T follicular helper cell (primary cell): ENCODE measurements at places on chromosomes 12 and 14.

GRCh38 chr12:13695781-13696180 is 285.6 kb downstream of the GRIN2B start:
- DNase-seq = no peak

DNA sequence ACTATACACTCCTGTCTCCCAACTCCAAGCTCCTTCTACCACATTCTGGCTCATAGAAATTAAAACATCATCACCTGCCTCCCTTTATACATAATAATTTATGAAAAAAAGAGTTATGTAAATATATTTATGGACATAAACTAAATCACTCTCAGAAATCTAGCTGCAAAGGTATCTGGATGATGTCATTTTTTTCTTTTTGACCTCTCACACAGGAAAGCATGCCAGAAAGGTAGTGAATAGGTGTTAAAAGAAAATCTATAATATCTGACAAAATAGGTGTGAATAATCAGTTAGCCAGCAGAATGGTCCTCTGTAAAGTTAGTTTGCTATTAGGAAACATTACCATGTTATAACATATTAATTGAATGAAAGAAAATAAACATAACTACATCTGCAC is 7.7 kb downstream of the LRRIQ1 start:
- DNase-seq = no peak

DNA sequence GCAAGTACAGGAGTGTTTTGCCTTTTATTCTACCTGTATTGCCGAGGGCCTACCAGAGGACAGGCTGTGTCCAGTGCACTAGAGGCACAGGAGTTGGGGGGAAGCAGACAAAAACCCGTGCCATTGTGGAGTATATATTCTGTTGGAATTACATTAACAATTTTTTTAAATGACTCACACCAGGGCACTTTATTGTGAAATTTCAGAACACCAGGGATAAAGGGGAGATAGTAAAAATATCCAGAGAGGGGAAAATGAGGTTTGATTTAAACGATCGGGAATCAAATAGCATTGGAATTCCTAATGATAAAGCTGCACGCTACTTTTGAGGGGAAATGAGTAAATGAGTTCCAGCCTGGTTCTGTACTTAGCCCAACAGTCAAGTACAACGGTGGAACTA is 123.2 kb downstream of the PELI2 start:
- no peak for DNase-seq

DNA sequence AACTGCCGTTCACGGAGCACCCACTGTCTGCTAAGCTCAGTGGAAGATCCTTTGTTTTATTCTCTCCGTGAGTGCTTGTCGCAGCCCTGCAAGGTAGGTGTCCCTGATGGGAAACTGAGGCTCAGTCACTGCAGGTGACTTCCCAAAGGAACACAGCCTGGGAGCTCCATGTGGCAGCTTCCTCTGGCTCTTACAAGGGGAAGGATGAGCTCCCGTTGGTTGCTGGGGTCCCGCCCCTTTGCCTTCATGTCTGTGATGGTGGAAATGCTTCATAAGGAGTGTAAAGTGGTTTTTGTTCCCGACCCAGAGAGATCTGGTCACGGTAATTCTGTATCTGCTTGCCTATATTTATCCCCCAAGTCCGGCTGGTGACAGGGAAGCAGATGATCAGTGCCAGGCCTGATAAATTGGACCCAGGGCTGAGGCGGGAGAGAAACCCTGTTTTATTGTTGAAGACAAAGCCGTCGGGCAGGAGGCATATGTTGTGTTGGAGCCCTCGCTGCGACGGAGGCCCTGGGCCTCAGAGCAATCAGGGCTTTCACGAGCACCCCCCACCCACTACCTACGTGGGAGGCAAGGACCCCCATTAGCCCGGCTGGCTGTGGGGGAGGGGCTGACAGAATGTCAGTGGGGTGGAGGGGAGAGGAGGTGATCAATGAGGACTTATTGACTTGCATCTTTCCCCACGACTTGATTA is 91.9 kb downstream of the KIF26A start:
- DNase-seq = no peak

- no peak for DNase-seq
These were observed at the start of gene ACRBP for GRCh38 chr12:6647083-6647604. ACRBP (minus strand) TSS chr12:6647432; CDS start chr12:6647366, 66 bp downstream.
